ENCODE measurements at places on chromosomes 3 and 15.

- peaks cover 3% of the 10 kb centered on the region for H3K27me3 ChIP-seq
- H3K36me3 ChIP-seq = no peaks in the 10 kb centered on the region
- peak overlapping the region; percentile 71 for H3K4me3 ChIP-seq
- peaks cover 51% of the 10 kb centered on the region for H3K4me1 ChIP-seq
Measured at GRCh38 chr15:60809375-60809774, 330.4 kb upstream of the ICE2 start.

GRCh38 chr3:53813229-53813628 lies 33.0 kb downstream of the CHDH start:
- no peaks in the 10 kb centered on the region for H3K4me1 ChIP-seq
- H3K4me3 ChIP-seq = no peak overlapping the region
- DNase-seq = no peak
- no peak overlapping the region for H3K27ac ChIP-seq
- H3K27me3 ChIP-seq = peaks cover 3% of the 10 kb centered on the region

DNA sequence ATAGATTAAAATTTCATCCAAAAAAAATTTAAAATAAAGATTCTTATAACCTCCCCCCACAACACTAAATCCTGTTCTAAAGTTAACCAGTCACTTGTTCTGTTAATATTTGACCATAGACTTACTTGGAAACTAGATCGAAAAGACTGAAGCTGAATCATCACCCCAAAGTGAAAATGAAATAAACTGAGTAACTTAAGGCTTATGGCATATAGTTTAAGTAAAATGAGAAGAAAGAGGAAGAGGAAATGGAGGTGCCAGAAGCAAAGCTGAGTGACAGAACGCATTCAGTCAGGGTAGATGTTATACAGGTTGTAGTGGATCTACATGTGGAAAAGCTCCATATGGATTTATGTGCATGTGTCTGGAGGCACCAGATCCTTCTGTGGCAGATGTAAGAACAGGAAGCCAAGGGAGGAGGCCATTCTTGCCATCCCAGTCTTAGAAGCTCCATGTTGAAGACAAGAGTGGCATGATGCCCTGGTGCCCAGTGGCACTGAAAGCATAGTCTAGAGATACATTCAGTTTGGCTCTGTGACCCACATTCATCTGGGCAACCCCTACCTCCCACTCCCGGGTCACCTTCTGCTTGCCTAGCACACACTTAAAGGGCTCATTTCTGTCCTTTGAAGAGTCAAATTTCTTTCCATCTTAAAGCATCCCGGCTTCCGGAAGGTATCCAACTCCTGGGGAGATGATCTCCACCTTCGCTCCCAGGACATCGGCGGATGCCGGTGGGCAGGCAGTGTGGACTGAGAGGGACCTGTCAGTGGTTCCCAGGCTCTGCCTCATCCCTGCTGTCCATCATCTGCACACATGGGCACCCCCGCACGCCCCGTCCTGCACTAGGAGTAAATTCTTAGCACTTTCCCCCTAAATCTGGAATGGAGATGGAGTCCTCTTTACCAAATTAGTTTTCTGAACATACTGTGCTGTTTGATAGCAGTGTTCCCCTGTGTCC lies 90.8 kb downstream of the NEO1 start:
- peaks cover 28% of the 10 kb centered on the region for H3K4me1 ChIP-seq
- no peaks in the 10 kb centered on the region for H3K27me3 ChIP-seq
- peak overlapping the region; percentile 83 for H3K27ac ChIP-seq
- no peak for DNase-seq

GRCh38 chr3:114887806-114888205 lies 259.3 kb downstream of the ZBTB20 start:
- no peaks in the 10 kb centered on the region for H3K36me3 ChIP-seq
- no peak overlapping the region for H3K27ac ChIP-seq

- no peaks in the 10 kb centered on the region for H3K27me3 ChIP-seq
- no peak within 1 kb of the TSS for H3K4me3 ChIP-seq
- no peaks in the 10 kb centered on the region for H3K36me3 ChIP-seq
- no peak for DNase-seq
- no peak within 1 kb of the TSS for H3K27ac ChIP-seq
- H3K4me1 ChIP-seq = no peaks in the 10 kb centered on the region
Measured at GRCh38 chr3:171842864-171843518, at the start of gene TMEM212. Gene TMEM212, plus strand, starts transcription at chr3:171843349. Its CDS starts 35 bp downstream, at chr3:171843384.

GRCh38 chr3:6580808-6581207 lies 280.1 kb upstream of the GRM7 start:
- no peak overlapping the region for H3K4me3 ChIP-seq
- no peaks in the 10 kb centered on the region for H3K36me3 ChIP-seq
- H3K27me3 ChIP-seq = no peaks in the 10 kb centered on the region
- no peak for DNase-seq

DNA sequence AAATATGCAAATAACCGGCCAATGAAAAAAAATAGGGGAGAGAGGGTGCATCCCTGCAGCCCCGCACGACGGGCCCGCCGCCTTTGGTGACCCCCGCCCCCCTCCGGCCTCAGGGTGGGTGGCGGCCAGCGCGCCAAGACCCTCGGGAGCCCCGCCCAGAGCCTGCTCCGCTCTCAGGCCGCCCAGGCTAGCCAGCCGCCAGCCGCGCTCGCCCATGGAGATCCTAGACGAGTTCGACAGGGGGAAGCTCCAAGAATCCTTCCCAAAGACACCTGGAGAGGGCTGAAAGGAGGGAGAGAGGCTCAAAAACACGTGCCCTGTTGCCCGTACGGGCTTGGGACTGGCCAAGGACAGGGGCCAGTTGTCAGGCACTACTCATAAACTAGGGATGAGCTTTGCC lies 434.0 kb downstream of the NR2F2 start:
- no peaks in the 10 kb centered on the region for H3K36me3 ChIP-seq
- H3K27ac ChIP-seq = no peak overlapping the region
- no peak overlapping the region for H3K4me3 ChIP-seq
- no peak for DNase-seq
- peaks cover 4% of the 10 kb centered on the region for H3K27me3 ChIP-seq

- H3K4me3 ChIP-seq = no peak overlapping the region
- no peak for DNase-seq
- no peak overlapping the region for H3K27ac ChIP-seq
- H3K27me3 ChIP-seq = peaks cover 3% of the 10 kb centered on the region
- H3K4me1 ChIP-seq = no peaks in the 10 kb centered on the region
Measured at GRCh38 chr3:42898896-42899675, 6.9 kb upstream of the ZNF662 start.

- H3K27ac ChIP-seq = no peak overlapping the region
- H3K27me3 ChIP-seq = no peaks in the 10 kb centered on the region
- no peak for DNase-seq
- H3K4me1 ChIP-seq = peaks cover 10% of the 10 kb centered on the region
- peaks cover 29% of the 10 kb centered on the region for H3K36me3 ChIP-seq
Measured at GRCh38 chr3:111936191-111936841, 42.5 kb upstream of the ABHD10 start.

- H3K27me3 ChIP-seq = no peaks in the 10 kb centered on the region
- no peak for DNase-seq
- no peaks in the 10 kb centered on the region for H3K36me3 ChIP-seq
- no peaks in the 10 kb centered on the region for H3K4me1 ChIP-seq
- no peak overlapping the region for H3K27ac ChIP-seq
Measured at GRCh38 chr3:116135457-116136085, 309.7 kb downstream of the LSAMP start.

DNA sequence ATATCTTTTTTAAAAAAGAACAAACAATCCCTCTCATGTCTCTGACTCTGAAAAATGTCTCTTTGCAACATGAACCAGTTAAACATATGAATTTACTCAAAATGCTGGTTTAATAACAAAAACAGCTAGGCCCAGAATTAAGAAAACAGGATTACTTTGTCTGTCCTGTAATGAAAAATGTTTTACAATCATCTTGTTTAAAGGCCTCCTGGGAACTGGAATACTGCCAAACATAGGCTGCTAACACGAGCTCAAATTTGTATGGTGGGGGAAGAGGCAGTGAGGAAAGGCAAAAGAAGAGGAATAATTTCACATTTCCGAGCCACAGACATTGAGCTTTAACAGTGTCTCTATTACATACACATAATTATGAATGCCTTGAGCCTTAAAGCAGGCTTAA lies 61.7 kb upstream of the PPIB start:
- H3K4me1 ChIP-seq = peaks cover 15% of the 10 kb centered on the region
- peaks cover 4% of the 10 kb centered on the region for H3K27me3 ChIP-seq
- H3K27ac ChIP-seq = no peak overlapping the region
- H3K4me3 ChIP-seq = no peak overlapping the region
- peaks cover 3% of the 10 kb centered on the region for H3K36me3 ChIP-seq

DNA sequence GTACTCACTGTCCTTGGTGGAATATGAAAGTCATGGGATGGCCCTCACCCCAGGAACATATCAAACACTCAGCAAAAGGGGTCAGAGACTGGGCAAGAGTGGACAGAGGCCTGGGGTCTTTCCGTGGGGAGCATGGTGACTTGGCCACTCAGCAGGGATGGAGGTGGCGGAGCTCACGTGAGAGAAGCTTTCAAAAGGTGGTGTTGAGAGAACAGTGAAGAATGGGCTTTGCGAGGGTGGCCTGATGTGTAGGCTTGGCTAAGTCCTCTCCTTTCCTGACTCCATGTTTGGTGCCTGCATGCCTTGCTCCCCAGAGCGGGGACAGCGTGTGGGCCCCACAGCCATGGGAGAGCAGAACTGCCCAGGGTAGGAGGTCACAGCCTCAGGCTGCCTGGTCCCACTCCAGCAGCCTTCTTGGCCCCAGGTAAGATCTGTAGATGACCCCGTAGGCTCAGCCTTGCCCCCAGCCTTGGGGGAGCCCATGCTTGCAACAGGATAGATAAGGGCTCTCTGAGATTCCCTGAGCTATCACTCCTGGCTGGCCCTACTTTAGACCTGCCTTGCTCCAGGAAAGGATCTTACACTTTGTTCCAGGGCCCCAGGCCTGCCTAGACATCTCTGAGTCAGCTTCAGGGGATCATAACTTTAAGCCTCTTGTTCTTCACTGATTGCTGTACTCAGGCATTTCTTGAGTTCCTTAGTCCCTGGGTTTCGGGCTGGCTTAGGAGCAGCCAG lies 17.0 kb downstream of the RPLP1 start:
- peak overlapping the region; percentile 95 for H3K27ac ChIP-seq
- H3K27me3 ChIP-seq = peaks cover 32% of the 10 kb centered on the region
- no peak overlapping the region for H3K4me3 ChIP-seq
- H3K4me1 ChIP-seq = peaks cover 23% of the 10 kb centered on the region
- H3K36me3 ChIP-seq = no peaks in the 10 kb centered on the region
- no peak for DNase-seq

DNA sequence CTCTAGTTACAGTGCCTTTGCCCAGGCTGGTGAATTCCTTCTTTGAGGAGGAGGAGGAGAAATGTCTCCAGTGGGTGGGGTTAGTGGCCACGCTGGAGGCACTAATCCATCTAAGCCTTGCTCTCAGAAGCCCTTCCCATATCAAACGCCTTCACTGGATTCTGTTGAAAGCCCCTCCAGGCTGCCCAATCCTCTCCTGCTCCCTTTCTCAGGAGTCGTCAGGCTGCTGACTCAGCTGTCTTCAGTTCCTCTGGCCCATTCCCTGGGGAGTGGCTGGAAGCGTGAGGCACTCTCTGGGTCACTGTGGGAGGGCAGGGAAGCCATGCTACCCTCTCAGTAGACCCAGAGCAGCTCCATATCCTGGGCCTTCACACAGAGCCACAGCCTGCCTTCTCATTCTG lies 2.7 kb downstream of the AP2M1 start:
- H3K36me3 ChIP-seq = peaks cover 10% of the 10 kb centered on the region
- H3K27me3 ChIP-seq = peaks cover 6% of the 10 kb centered on the region
- H3K4me1 ChIP-seq = peaks cover 37% of the 10 kb centered on the region
- H3K27ac ChIP-seq = no peak overlapping the region
- DNase-seq = no peak
- H3K4me3 ChIP-seq = no peak overlapping the region

DNA sequence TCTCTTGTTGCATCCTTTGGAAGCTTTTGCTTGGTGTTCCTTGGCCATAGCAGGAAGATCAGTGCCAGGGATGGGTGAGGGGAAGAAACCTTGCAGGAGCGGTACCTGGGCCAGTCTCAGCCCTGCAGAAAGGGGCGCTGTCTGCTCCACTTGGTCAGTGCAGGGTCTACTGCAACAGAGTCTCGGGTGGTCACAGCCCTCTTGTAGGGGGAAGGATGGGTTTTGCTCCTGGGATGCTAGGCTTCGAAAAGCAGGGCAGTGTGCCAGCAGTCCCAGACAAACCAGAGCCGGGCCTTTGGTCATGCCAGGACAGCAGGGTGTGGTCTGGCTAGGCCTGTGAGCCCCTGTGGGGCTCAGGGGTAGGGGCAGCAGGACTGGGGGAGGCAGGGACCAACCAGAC lies 186.7 kb downstream of the APBA2 start:
- H3K27me3 ChIP-seq = peaks cover 2% of the 10 kb centered on the region
- H3K4me1 ChIP-seq = peaks cover 13% of the 10 kb centered on the region
- H3K36me3 ChIP-seq = peaks cover 3% of the 10 kb centered on the region
- no peak for DNase-seq
- peak overlapping the region; percentile 71 for H3K27ac ChIP-seq

- H3K36me3 ChIP-seq = no peaks in the 10 kb centered on the region
- no peaks in the 10 kb centered on the region for H3K27me3 ChIP-seq
- H3K4me1 ChIP-seq = no peaks in the 10 kb centered on the region
Measured at GRCh38 chr15:101359365-101359947, 64.4 kb upstream of the SNRPA1 start.

DNA sequence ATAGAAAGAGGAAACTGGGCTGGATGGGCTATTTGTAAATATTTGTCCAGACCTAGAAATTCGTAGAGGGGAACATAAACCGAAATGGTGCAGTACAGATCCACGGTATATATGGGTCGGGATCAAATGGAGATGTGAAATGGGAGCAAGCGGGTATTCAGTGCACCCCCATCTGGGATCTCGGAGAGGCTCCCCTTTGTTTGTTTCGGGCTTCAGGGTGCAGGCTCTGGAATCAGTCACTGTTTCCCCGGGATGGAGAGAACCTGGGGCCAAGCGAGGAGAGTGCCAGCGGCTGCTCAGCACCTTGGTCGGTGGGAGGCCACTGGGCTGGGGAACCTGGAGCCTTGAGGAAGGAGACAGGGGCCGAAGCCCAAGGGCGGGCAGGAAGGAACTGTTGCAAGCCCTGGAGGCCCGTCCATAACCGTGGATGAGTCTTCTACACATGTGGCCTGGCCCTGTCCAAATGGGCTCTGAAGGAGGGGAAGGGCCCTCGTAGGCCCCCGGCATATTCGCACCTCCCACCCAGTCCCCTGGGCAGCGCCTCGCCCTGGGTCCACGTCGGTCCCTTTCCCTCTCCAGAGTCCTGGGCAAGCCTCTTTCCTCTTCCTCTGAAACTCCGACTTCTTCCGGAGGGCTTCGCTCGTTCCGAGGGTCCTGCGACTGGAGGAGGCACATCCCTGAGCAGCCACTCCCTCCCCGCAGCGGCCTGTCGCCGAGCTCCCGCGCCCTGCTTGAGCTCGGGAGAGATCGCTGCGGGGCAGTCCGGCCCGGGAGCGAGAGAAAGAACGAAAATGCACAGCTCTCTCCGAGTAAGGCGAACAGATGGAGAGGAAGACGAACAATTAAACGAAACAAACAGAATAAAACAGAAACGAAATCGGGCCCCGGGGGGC lies 3.0 kb downstream of the ISL2 start:
- H3K36me3 ChIP-seq = no peaks in the 10 kb centered on the region
- no peak overlapping the region for H3K27ac ChIP-seq
- H3K4me1 ChIP-seq = peaks cover 65% of the 10 kb centered on the region

DNA sequence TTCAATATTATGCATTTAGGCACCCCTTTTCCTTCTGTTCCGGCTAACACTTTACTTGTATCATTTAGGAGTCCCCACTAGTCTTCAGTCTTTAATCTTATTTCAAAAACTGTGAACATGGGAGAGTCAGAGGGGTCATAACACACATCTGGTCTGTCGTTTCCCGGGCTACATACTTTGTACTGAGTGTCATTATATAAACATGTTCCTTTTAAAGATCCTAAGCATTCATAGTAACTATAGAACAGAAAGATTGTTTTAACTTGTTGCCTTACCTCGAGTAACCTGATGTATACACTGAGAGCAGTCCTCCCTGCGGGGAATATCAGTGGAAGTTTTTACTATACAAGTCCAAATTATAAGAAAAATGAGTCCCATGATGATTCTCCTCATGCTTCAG lies 78.2 kb upstream of the VEPH1 start:
- no peaks in the 10 kb centered on the region for H3K36me3 ChIP-seq
- no peak for DNase-seq
- H3K4me3 ChIP-seq = no peak overlapping the region
- no peak overlapping the region for H3K27ac ChIP-seq
- peaks cover 2% of the 10 kb centered on the region for H3K27me3 ChIP-seq
- H3K4me1 ChIP-seq = no peaks in the 10 kb centered on the region

All from immature natural killer cell (primary cell).